ENCODE measurements at places on chromosomes 2 and 18.

DNA sequence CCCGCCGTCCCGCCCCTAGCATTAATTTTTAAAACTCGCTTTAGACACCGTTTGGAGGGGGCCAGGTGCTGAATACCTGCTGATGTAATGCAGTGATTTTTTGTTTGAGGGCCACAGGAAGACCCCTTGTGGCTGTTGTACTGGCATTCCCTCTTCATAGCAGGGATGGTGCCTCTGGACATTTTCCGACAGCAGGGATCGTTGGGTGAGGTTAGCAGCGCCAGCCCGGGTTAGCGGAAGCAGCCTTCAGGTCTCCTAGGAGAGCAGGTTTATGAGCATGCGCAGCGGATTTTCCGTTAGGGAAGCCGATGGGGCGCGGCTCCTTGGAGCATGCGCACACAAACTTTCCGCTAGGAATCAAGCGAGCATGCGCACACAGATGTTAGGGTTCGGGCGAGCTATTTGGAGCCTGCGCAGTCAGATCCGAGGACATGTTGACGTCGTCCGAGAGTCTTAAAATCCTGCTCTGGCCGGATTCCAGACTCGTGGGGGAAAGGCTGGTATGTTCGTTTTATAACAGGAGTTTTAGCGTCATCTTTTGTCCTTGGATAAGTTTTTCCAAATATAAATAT is 17.2 kb upstream of the C2orf74 start:
- peak; percentile 94 for DNase-seq

DNA sequence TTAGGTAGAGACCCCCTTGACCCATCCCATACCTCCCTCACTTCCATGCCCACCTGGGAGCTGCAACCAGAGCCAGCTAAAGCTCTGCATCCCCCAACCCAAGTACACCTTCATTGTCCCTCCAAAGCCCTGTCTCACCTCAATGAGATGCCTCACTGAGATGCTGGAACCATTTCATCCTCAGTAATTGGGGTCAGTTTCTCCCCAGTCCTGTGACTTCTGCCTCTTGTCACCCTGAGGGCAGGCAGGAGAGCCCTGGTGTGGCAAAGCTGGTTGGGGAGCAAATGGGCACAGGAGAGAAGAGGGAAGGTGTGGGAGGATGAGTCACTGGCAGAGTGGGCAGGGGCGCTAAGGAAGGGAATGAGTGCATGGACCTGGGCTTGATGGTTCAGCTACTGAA is 27.9 kb upstream of the NT5DC4 start:
- peak; percentile 49 for DNase-seq

- no peak for DNase-seq
These were observed 124.2 kb downstream of the AGAP1 start for GRCh38 chr2:235618039-235618438.

DNA sequence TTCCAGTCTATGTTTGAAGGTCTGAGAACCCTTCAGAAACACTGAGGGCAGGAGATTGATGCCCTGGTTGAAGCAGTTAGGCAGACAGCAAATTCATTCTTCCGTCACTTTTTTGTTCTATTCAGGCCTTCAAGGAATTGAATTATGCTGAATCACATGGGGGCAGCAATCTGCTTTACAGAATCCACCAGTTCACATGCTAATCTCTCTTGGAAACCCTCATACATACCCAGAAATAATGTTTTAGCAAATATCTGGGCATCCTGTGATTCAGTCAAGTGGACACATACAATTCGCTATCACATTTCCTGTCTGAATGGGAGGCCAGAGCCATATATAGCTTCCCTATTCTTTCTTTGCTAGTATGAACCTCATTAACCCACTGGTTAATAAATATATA is 301.4 kb upstream of the CNTNAP5 start:
- DNase-seq = no peak

DNA sequence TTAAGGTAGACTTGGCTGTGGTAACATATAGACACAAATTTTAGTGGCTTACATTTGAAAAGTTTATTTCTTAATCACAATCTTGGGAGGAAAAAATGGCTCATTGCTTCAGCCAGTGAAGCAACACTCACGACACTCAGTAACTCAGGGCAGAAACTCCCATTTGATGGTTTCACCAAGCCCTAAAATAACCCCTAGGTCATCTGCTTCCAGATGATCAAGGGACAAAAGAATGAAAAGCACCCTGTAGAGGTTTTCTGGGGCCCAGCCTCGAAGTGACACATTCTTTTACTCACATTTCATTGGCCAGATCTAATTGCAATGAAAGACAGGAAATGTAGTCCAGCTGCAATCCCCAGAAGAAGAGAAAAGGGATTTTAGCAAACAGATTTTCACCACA is 275.9 kb downstream of the TMX3 start:
- no peak for DNase-seq

DNA sequence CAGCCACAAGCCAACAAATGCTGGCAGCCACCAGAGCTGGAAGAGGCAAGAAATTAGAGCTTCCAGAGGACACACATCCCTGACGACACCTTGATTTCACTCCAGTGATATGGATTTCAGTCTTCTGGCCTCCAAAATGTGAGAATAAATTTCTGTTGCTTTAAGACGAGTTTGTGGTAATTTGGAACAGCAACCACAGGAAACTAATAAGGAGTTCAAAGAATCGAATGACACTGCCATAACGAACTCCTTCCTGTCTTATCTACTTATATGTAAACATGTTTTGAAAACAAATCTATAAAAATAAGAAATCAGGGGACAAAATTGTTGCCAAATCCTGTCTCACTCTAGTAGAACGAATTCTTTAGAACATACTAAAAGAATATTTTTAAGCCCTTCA is 75.8 kb downstream of the GRB14 start:
- no peak for DNase-seq
